ENCODE measurements at places on chromosomes 1 and 21. TPM values are rescaled to one million over a fixed set of nuclear protein-coding genes. Genes with fewer than 3 reads are reported as not detected.

- no peak overlapping the region for H3K4me3 ChIP-seq
- peak; percentile 86 for DNase-seq
- no peaks in the 10 kb centered on the region for H3K4me1 ChIP-seq
- H3K27ac ChIP-seq = no peak overlapping the region
- no peaks in the 10 kb centered on the region for H3K27me3 ChIP-seq
Observed at GRCh38 chr21:34603002-34603709, 11.8 kb downstream of the RCAN1 start.

DNA sequence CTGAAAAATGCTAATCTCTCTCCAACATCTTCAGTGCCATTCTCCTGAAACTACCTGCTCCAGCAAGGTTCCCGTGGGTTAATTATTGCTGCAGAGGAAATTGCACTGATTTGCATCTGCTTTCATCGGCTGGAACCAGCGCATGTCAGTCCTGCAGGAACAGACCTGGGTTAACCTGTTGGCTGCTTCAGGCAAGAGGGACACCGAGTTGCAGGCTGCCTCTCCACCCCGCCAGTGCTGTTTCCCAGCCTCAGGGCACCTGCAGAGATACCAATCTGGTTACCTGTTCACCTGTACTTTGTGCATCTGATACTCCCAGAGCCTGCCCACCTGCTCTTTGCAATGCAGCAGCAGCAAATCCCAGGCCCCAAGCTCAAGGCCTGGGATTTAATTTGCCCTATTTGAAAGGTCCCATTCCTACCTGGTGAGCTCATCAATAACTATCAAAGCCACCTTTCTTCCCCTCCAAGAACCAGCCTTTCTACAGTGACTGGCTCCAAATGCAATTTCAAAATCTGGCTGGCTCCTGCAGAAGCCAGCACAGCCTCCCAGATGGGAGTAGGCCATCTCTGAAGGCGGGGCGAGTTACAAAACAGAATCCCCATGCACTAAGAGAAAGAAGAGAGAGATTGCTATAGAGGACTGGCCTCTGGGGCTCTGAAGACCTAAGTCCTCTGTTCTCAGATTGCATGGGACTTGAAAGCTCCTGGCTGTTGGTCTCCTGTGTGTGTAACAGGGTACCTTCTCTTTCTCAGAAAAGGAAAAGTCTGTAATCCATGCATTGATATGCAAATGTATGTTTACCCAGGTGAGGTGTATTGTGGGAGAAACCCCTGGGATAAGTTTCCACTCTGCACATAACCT is 67.8 kb downstream of the TOMM20 start:
- no peak for DNase-seq
- H3K36me3 ChIP-seq = no peaks in the 10 kb centered on the region
- no peak overlapping the region for H3K27ac ChIP-seq
- no peak overlapping the region for H3K4me3 ChIP-seq
- no peaks in the 10 kb centered on the region for H3K27me3 ChIP-seq

- no peak overlapping the region for H3K27ac ChIP-seq
- no peaks in the 10 kb centered on the region for H3K4me1 ChIP-seq
- H3K36me3 ChIP-seq = no peaks in the 10 kb centered on the region
- H3K27me3 ChIP-seq = no peaks in the 10 kb centered on the region
Observed at GRCh38 chr1:71307451-71307850, 226.6 kb upstream of the ZRANB2 start.

The HLCS gene
- 59.7 TPM for total RNA-seq

- peaks cover 6% of the 10 kb centered on the region for H3K36me3 ChIP-seq
- peaks cover 17% of the 10 kb centered on the region for H3K4me1 ChIP-seq
- peak within 1 kb of the TSS; percentile 80 for H3K4me3 ChIP-seq
- H3K27ac ChIP-seq = peak within 1 kb of the TSS; percentile 0
- no peaks in the 10 kb centered on the region for H3K27me3 ChIP-seq
Observed at GRCh38 chr1:25875154-25875855, at the start of gene PAQR7. PAQR7 (minus strand) TSS chr1:25875708; CDS start chr1:25863839, 11,869 bp downstream.

- H3K4me1 ChIP-seq = no peaks in the 10 kb centered on the region
- H3K27me3 ChIP-seq = no peaks in the 10 kb centered on the region
- no peaks in the 10 kb centered on the region for H3K36me3 ChIP-seq
- H3K27ac ChIP-seq = no peak overlapping the region
- peak; percentile 30 for DNase-seq
Observed at GRCh38 chr1:8584316-8584715, 233.1 kb downstream of the RERE start.

DNA sequence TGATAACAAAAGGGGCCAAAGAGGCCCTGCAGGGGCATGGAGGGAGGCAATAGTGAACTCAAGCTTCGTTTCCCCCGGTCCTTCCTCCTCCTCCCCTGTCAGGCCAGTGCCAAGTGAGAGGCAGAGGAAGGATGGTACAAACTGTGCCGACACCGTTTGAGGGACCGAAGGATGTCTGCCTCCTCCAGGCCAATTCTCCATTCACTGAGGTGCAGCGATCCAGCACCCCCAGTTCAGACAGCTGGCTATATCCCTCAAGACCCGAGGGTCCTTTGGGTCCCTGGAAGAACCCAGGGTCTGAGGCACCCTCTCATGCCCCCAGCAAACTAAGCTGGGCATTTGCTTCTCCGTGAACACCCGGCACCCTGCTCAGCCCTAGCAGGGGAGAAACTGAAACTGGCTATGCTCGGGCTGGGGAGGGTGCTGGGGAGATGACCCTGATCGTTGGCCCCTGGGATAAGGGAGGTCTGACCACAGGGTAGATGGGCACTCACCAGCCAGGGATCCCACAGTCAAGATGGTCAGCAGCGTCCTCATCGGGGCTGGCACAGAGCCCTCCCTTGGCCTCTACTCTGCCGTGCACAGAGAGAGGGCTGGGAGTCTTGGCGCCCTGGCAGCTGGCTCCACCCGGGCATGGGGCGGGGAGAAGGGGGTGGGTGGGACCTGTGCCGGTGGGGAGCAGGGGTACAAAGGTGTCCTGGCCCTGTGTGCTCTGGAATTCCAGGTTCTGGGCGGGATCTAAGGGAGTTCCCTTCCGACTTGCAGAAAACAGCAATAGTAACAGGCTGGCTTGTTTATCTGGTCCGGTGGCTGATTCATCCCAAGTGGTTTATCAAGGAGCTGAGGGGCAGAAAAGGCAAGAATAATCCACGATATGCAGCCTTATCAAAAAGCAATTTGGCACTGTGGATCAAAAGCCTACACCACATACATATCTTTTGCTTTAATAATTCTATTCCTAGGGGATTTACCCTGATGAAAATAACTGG is at the start of gene IL22RA1:
Gene IL22RA1, minus strand, starts transcription at position 595 of the 989 bp plus-strand sequence. Its CDS starts 58 bp downstream, at position 537.
- peak within 1 kb of the TSS; percentile 80 for H3K4me3 ChIP-seq
- peaks cover 20% of the 10 kb centered on the region for H3K27me3 ChIP-seq
- no peak for DNase-seq
- no peak within 1 kb of the TSS for H3K27ac ChIP-seq

The S100PBP gene
- 57.2 TPM for total RNA-seq
